Muscle of back (tissue), 13 donors: ENCODE measurements at places on chromosomes 4 and X. TPM values are rescaled to one million over a fixed set of nuclear protein-coding genes. Genes with fewer than 3 reads are reported as not detected.

Gene SMIM31
- polyA plus RNA-seq, result not detected

Gene LONRF3
- polyA plus RNA-seq, result 2.2 TPM

Gene RTL3
- 1.1 TPM for polyA plus RNA-seq

Gene DNAAF6
- polyA plus RNA-seq, result not detected

Gene SHROOM4
- 6.4 TPM for polyA plus RNA-seq

Gene NXF2
- polyA plus RNA-seq, result not detected

Gene DGKK
- polyA plus RNA-seq, result not detected

Gene RAB41
- 0.42 TPM for polyA plus RNA-seq

Gene NAT8L
- 2.5 TPM for polyA plus RNA-seq

Gene PNPLA4
- polyA plus RNA-seq, result 13.4 TPM

Gene KDR
- polyA plus RNA-seq, result 54.8 TPM

Gene ALAS2
- polyA plus RNA-seq, result 37.3 TPM

Gene SCD5
- 10.5 TPM for polyA plus RNA-seq

Gene EMD
- polyA plus RNA-seq, result 39.6 TPM

Gene CT45A3
- not detected for polyA plus RNA-seq

Gene HPGD
- 7.3 TPM for polyA plus RNA-seq
